Cerebellar nuclear complex (tissue), 1 donor: ENCODE measurements at places on chromosomes 1 and 21.
A peak's percentile ranks its signal among the peaks of the same experiment; 100 is the strongest.

GRCh38 chr1:112440574-112440973 is 44.6 kb downstream of the CTTNBP2NL start:
- DNase-seq: no peak

GRCh38 chr1:64228167-64228957 is 24.9 kb downstream of the UBE2U start:
- DNase-seq: no peak

GRCh38 chr1:202164271-202165037 is 4.1 kb upstream of the PTPN7 start:
- DNase-seq: no peak

DNA sequence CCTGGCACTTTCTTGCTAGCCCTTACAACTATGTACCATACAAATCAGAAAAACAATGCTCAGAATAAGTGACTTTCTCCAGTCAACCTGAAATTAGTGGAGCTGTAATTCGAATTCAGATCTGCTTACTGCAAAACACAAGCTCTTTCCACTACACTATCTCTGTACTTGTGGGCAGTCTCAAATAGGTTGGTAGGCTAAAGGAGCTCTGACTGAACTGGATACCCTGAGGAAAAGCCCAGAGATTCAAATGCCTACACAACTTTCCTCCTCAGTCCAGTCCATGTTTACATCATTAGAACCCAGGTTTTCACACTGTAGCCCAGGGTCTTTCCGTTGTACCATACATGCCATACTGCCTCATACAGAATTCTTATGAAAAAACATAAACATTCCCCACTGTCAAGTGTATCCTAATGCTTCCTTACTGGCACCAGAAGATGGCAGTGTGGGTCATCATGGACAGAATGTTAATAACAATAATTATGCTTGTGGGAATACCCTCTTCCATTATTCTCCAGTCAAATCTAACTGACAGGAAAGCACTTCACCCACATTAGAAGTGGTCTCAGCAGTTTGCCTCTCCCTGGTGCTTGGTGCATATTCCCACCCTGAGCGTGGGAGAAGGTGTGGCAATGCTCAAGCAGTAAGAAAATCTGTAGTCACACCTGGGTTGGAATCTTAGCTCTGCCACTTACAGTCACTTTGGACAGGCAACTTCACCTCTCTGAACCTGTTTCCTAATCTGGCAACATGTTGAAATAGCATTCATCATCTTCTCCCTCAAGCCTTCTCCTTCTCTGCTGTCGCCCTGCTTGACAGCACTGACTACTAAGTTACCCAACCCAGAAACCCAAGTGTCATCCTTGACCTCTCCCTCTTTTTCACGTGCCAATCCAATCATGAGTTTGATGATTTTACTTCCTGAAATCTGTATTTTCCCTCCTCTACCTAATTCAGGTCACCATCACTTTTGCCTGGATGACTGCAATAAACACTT is 14.4 kb upstream of the ZFYVE9 start:
- peak; percentile 15 for DNase-seq

GRCh38 chr1:69494221-69494620 is 73.5 kb upstream of the LRRC7 start:
- no peak for DNase-seq

DNA sequence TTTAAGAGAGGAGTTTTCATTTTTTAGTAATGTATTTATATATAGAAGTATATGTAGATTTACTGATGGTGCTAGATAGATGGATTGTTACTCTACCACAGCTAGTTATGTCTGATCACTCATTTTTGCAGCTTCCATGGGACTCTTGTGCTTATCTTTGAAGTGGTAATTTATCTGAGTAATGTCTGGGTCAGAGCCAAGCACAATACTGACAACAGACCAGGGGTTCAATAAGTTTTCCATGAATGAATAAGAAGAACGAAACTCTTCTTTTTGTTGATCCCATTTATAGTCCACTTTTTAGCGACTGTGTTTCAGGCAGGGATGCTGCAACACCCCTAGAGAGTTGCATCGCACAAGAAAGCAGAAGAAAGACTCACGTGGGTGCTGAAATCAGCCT is 935.2 kb downstream of the PLA2G4A start:
- no peak for DNase-seq

DNA sequence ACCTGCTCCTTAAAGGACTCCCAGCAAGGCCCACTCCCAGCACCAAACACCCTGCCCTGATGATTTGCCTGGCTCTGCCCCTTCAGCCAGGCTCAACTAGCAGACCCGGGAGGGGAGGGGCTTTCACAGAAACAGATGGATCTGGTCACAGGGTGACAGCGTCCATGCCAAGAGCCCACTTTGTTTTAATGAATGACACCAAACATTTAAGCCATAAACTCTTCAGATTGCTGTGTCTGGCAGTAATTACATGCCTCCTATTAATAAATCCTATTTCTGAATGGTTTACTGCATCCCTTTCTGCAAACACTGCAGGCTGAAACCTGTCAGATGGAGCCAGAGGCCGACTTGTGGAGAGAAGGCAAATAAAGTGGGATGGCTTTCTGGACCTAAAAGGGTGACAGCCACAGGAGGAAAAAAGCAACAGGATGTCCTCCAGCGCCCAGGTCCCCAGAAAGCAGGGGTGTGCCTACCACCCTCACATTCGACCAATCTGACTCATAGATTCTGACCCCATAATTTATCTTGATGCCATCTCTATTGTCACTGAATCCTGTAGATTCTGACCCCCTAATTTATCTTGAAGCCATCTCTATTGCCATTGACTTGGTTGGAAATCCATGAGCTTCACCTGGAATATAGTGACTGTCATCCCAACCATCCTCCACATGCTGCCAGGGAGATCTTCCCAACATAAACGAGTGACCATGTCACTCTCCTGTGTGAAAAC is 200.9 kb downstream of the PLPP3 start:
- DNase-seq: no peak

DNA sequence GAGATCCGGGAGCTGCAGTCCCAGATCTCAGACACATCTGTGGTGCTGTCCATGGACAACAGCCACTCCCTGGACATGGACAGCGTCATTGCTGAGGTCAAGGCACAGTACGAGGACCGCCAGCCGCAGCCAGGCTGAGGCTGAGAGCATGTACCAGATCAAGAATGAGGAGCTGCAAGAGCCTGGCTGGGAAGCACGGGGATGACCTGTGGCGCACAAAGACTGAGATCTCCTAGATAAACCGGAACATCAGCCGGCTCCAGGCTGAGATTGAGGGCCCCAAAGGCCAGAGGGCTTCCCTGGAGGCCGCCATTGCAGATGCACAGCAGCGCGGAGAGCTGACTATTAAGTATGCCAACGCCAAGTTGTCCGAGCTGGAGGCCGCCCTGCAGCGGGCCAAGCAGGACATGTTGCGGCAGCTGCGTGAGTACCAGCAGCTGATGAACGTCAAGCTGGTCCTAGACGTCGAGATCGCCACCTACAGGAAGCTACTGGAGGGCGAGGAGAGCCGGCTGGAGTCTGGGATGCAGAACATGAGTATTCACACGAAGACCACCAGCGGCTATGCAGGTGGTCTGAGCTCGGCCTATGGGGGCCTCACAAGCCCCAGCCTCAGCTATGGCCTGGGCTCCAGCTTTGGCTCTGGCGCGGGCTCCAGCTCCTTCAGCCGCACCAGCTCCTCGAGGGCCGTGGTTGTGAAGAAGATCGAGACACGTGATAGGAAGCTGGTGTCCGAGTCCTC is 25.5 kb downstream of the ETV3L start:
- DNase-seq: no peak

DNA sequence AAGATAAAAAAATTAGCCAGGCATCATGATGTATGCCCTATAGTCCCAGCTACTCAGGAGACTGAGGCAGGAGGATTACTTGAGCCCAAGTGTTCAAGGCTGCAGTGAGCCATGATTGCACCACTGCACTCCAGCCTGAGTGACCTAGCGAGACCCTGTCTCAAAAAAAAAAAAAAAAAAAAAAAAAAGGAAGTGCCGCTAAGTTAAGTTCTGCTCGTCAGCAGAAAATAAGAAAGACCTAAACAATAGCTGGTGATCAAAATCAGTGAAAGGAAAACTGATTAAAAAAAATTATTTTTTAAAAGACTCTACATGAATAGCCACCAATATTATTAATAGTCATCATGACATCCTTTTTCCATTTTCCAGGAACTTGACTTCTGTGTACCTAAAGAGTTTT is 44.2 kb upstream of the MTR start:
- DNase-seq: no peak

DNA sequence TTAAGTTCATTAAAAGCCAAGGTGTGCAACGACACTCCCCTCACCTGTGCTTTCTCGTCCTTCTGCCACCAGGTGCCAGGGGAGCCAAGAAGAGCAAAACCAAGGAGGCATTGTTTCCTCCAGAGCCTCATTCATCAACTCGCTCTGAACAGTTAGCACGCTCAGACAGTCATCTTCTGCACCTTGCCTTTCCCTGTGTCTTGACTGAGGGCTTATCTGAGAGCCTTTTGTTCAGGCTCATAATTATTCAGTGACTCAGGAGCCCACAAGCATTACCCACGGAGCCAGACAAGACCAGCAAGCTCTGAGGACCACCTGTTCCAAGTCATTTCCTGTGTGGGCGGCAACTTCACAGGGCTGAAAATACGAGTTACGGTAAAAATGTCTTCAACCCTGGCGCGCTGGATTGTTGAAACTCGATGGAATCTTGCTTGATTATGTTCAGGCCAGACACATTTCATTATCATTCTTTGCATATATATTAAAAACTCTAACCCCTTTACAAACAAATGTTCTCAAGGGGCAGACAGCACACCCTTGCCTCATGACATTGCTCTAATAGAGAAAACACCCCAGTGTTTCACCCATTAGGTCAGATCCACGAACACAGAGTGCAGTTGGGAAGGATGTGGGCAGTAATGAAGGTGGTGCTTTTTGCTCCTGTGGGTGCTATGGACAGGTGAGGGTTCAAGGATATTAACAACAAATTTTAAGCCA is 89.7 kb upstream of the RUNX1 start:
- DNase-seq: no peak

GRCh38 chr1:21793104-21793503 is 10.2 kb upstream of the USP48 start:
- DNase-seq: no peak

DNA sequence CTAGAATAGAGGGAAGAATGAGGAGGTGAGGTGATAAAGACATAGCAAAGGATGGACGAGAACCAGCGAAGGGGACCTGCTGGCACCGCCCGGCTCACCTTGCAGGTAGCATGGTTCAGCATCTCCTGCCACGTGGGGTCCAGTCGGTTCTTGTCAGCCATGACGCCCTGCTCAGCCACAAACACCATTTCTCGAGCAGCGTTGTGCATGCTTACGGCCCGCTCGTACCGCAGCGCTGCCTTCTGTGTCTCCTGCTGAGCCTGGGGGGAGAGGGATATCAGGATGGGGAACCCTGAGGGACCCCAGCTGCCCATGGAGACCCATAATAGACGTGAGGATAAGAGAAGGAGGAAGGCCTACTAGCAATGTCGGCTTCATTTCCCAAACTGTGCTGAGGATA is 11.4 kb downstream of the SH3BP5L start:
- no peak for DNase-seq

DNA sequence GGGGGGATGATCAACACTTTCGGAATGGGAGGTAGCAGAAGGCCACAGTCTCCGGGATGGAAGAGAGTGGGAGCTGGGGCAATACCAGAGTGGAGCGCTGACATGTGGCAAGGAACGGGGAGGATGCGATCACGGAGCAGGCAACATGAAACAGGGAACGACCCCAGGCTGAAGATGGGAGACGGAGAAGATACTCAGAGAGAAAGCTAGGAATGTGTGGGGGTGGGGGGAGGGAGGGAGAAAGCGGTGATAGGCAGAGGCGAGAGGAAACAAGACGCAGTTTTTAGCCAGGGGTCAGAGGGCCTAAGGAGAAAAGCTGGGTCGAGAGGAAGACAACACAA is 577 bp downstream of the RAB3GAP2 start:
- DNase-seq: no peak

- no peak for DNase-seq
Observed at GRCh38 chr21:37200641-37201480, 66.3 kb downstream of the VPS26C start.

GRCh38 chr1:184860985-184861754 is 106.5 kb upstream of the EDEM3 start:
- peak; percentile 89 for DNase-seq

- DNase-seq: no peak
Observed at GRCh38 chr1:84571150-84571535, 3.1 kb downstream of the CTBS start.

DNA sequence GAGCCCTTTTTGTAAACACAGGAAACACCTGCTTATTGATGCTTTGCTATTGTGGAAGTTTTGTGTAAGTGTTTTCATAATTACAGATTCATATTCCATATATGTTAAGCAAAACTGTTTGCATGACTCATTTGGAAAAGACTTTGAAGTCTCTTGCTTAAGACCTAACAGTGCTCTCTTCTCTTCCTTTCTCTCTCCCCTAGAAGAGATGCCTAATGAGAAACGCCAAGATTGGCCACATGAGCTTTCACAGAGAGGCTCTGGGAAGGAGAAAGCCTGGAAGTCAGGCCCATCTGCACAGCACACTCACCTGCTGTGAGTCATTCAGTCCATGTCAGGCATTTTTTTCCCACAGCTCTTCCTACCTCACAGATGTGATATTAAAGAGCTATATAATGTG is 101.6 kb upstream of the PALMD start:
- DNase-seq: no peak

DNA sequence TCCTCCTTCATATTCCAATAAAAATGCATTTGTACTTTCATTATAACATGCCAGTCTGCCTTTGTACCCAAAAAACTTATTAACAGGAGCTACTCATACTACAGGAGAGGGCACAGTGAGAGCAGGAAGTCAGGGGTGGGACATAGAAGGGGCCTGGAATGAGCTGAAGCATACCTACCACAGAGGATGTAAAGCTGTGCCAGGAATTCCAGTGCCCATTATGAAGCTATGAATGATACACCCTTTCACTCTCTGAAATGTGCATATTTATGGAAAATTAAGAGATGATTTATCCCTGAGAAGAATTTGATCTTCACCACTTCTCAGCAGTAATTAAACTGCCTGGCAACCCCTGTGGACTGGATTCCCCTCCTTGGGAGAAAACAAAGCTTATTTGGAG is 65.8 kb downstream of the ATP5PO start:
- DNase-seq: no peak

DNA sequence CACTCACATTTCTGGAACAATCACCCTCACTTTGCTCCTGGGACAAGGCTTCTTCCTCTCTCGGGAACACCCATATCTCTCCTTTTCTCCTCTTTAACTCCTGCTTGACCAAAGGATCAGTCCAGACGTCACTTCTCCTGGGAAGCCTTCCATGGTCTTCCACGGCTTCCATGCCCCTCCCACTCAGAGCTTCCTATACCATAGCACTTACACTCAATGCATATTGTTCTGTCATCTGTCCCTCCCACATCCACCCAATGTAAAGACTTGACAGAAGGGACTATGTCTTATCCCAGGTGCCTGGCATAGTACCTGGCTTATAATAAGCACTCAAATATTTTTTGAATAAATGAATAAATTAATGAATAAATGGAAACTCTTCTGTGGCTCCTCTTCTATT is 28.2 kb downstream of the CD34 start:
- no peak for DNase-seq

- no peak for DNase-seq
Observed at GRCh38 chr21:28899744-28900143, 92.9 kb downstream of the LTN1 start.
